ENCODE measurements at places on chromosomes 11 and 22.
A peak's percentile ranks its signal among the peaks of the same experiment; 100 is the strongest.

DNA sequence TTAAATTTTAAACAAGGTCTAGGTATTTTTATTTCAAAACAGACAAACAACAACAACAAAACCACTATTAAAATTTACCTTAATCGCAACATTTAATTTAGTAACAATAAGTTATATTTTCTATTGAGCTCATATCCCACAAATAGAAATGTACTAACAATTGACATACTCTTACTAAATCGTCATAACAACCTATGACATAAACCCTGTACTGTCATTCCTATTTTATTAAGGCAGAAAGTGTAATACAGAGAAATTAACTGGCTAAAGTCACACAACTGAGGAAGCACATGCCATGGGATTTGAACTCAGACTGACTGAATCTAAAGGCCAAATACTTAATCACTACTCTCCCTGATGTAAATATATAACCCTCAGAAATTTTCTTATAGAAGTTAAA, 3.0 kb downstream of the KIF18A start:
- no peak for DNase-seq

GRCh38 chr11:2883640-2883978, 2.0 kb downstream of the CDKN1C start:
- no peak for DNase-seq

DNA sequence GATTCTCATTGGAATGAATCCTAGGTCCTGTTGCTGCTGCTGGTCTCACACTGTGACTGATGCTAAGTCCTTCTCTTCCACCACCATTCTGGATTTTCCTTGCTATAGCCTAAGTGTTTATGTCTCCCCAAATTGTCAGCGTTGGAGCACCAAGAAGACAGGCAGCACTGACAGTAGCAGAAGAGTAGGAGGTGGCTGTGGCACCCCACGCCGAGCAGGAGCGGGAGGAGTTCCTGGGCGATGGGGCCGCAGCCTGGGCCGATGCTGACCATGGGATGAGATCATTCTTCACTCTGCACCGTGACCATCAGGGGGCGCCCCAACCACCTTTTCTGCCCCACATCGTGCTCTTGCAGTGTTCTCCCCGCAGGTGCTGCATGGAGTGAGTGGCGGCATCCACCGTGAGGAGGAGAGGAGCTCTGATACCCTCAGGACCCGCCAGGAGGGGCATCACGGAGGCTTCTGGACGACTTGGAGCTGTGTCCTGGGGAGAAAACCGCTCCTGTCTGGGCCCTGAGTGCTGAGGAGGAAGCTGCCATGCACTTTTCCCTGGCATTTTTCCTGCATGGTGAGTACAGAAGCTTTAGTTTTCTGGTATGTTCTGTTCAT, 57.0 kb downstream of the LRRC74B start:
- peak; percentile 51 for DNase-seq

GRCh38 chr11:133545199-133545803, 13.0 kb upstream of the OPCML start:
- DNase-seq = no peak

DNA sequence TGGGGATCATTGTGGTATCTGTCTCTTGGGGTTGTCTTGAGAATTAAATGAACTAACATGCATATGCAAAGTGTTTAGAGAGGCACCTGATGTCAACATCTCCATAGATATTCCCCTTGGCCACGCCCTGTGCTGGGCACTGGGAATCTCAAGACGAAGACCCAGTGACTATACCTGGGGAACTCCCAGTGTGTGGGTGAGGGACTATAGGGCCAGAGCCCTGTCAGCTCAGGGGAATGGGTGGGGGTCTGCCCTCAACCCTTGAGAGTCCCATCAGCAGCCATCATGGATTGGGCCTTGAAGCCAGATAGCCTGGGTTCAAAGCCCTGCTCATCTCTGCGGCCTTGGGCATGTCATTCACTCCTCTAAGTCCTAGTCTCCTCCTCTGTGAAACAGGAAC, 21.6 kb upstream of the LMO1 start:
- DNase-seq = no peak

DNA sequence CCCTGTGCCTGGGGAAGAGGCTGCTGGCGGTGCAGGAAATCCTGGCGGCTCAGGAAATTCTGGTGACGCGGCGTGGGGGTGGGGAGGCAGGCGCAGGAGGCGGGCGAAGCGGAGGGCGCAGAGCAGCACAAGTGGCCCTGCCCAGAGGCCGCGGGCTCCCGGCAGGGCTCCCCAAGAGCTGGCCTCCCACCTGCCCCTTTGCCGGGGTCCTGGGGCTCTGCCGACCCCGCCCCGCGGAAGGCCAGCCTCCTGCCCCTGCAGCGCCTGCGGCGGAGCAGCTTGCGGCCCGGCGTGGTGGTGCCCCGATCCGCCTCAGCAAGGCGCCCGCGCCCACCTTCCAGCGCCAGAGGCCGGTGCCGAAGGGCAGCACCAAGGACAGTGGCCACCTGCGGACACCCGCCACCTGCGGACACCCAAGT, 100.2 kb upstream of the OR4C13 start:
- no peak for DNase-seq

DNA sequence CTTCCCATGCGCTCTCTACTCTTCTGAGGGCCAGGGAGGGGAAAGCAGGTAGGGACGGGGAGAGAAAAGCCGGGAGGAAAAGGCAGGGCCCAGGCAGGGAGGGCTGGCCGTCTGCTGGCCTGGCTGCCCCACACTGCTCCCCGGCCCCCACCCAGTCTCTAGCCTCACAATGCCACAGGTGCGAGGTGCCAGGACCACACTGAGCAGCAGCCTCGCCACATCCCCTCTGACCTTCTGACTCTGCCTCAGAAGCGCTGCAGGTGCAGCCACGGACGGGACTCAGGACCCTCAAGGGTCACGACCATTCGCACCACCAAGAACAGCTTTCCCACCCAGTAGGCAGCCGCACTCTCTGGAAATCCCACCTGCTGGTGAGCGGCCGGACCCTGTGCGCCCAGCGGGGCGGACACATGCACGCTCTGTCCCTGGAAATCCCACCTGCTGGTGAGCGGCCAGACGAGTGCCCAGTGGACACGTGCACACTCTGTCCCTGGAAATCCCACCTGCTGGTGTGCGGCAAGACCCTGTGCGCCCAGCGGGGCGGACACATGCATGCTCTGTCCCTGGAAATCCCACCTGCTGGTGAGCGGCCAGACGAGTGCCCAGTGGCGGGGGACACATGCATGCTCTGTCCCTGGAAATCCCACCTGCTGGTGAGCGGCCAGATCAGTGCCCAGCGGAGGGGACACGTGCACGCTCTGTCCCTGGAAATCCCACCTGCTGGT, 20.1 kb downstream of the TOLLIP start:
- DNase-seq = no peak

DNA sequence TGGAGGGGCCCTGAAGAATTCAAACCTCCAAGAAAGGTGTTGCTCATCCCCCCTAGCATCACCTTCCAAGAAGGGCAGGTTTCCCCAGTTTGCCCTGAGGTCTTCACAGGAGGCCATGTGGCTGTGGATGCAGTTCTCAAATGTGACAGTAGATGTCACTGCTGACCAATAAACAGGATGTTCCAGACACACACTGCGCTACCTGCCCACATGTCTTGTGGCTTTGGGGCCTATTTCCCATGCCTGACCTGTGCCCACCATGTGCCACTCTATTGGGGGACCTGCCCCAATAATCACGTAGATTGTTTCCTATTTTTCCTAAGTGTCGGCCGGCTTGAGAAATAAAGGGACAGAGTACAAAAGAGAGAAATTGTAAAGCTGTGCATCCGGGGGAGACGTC, 4.5 kb downstream of the GSTT2 start:
- no peak for DNase-seq

- no peak for DNase-seq
These were observed 41.9 kb downstream of the MED15 start for GRCh38 chr22:20549232-20549841.

- DNase-seq = no peak
These were observed 22.8 kb downstream of the NPAT start for GRCh38 chr11:108199446-108200321.

- no peak for DNase-seq
These were observed 121.3 kb downstream of the DBX1 start for GRCh38 chr11:20038972-20039371.

DNA sequence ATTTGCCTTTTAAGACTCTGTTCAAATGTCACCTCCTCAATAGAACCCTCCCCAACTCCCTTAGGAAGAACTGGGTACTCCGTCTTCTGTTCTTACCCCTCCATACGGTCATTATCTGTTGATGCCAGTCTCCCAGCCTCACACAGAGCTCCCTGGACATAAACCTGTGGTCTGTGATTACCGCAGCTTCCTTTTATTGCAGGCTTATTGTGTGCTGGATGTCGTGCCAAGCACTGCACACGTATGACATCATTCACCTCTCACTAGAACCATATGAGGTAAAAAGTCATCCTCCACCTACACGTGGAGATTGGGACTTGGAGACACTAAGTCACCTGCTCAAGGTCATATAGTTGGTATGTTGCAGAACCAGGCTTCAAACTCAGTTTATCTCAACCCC, 15.3 kb downstream of the PTPN5 start:
- no peak for DNase-seq

DNA sequence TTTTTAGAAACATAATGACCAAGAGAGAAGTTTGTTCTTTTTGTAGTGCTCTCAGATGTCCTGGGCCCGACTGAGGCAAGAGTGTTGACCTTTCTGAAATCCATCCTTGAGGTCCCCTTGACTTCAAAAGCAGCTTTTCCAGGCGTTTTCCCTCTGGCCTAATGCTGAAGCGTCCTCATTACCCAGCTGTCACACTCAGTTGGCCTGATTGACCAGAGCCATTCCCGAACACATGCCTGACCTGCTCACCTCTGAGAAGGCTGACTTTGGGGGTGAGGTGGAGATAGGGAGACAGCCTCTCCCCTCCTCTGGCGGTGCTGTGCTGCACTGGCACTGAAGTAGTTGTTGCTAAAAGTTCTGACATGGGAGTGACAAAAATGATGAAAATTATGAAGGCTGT, 66.9 kb downstream of the ALX4 start:
- DNase-seq = no peak

DNA sequence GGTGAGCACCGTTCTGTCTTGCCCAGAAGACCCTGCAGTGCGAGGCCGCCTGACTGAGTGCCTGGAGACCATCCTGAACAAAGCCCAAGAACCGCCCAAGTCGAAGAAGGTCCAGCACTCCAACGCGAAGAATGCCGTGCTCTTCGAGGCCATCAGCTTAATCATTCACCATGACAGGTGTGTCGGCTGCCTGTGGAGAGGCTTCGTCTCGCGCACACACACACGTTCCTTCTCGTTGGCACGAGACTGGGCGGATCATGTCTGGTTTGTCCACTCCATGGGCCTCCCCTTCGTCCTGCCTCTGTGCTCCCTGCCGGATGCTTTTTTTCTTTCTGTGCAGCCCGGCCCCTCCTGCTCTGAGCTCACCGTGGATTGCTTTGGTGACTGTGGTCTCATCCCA, 51.1 kb downstream of the MUC6 start:
- DNase-seq = peak; percentile 11

DNA sequence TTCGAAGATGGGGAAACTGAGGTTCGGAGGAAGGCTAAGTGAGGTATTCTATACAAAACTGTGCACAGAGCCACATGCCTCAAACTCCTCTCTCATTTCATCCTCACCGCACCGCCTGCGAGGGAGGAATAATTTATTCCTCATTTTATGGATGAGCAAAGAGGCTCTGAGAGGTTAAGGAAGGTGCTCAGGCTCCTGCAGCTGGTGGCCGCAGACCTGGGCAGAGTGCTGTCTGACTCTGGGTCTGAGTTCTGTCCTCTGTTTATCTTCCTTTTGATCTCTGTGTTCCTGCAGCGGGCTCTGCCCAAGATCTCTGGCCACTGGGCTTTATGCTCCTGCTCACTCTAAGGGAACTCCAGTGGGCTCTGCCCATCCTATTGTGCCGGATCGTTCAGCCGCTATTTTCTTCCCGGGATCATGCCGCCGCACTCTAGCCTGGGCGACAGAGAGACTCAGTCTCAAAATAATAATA, 59.5 kb downstream of the MCM5 start:
- DNase-seq = peak; percentile 43

DNA sequence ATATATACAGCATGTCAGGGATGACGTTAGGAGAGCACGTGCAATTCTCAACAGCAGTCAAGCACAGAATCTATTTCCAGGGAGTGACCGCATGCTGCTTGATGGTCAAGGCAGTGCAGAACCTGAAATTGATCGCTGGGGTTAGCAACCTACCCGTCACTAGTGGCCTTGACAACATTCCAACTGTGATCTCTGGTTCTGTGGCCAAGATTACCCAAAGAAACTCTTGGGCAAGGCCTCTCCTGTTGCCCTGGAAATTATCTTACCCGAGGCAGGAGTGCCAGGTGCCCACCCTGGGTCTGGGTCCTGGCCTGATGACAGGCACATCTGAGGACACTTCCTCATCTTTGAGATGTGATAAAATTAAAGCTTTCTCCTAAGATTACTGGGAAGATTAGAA, 2.2 kb downstream of the TM7SF2 start:
- no peak for DNase-seq

- DNase-seq = no peak
These were observed 32.3 kb downstream of the AMOTL1 start for GRCh38 chr11:94800414-94800813.

GRCh38 chr22:43310311-43310710, 32.9 kb downstream of the SCUBE1 start:
- DNase-seq = peak; percentile 1

DNA sequence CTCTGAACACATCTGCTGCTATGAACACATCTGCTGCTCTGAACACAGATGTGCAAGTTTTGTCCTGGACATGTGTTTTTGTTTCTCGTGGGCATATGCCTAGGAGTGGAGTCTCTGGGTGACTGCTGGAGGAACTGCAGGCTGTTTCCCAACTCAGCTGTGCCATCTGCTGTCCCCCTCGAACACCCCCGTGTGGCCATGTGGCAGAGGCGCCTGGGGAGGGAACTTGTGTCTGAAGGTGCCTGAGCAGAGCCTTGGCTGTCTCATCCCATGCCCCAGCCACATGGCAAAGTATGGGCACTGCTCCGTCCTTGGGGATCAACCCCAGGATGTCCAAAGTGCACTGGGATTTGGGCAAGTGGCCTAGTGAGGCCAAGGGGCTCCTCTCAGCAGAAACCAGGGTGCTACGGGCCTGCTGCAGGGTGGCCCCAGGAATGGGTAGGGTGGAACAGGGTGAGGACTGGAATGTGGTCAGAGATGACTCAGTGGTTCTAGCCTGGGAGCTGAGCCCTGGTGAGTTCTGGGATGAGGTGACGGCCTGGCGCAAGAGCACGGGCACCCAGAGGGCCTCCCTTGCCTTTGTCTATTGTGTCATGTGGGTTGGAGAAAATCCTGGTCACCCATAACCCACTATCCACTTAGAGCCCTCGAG, 14.7 kb downstream of the GATD1 start:
- DNase-seq = peak; percentile 16

Measured in NCI-H1417 (cell line).